ENCODE measurements at places on chromosomes 1 and 21. TPM values are rescaled to one million over a fixed set of nuclear protein-coding genes. Genes with fewer than 3 reads are reported as not detected.

The NCF2 gene
- 0.10 TPM for total RNA-seq

GRCh38 chr1:31498376-31499040 lies 77.8 kb upstream of the TINAGL1 start:
- DNase-seq = no peak

GRCh38 chr1:242546849-242547729 lies 22.6 kb upstream of the PLD5 start:
- peak; percentile 18 for DNase-seq

DNA sequence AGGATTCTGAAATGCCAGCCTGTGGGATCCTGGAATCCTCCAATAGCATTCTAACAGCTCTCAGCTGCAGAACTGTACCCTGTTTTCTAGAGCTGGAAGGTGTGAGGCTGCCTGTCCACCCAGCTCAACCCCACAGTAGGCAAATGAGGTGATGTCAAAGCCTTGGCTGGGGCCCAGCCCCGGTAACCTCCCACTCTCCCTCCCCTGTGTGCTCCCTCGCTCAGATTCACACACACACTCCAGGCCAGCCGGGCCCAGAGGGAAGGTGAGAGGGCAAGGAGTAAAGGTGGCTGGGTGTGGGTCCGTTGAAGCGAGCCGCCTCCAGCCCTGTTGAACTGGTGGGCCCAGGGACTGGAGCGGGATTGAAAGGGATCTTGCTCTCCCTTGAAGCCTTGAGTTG lies at the start of gene BSND:
BSND (plus strand) TSS at position 257 of the 400 bp plus-strand sequence. CDS start 254 bp downstream, outside the sequence.
- DNase-seq = no peak

DNA sequence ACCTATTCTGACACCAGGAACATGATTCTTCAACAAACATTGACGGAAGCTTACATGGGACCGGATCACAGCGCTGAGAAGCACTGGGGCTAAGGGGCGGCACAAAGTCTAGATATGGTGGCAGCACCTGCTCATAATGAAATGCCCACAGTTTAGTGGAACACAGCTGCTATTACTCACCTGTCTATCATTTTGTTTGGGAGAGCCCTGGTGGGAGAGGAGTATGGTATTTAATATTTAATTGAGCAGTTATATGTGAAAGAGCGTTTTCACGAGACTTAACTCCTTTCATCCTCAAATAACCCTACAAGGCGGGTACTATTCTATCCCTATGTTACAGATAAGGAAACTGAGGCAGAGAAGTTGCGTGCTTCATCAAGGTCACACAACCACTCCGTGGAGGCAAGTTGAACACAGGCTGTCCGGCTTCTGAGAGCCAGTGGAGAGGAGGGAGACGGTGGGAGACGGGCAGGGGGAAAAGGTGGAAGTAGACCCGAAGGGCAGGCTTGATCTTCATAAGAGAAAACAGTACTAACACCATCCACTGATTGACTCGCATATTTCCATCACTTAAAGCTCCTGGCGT lies 790 bp upstream of the TSNAX start:
- peak; percentile 5 for DNase-seq

GRCh38 chr1:179124873-179125272 lies 43.0 kb downstream of the TOR3A start:
- DNase-seq = no peak

- no peak for DNase-seq
These were observed 2.4 kb downstream of the TMEM201 start for GRCh38 chr1:9590945-9591668.

DNA sequence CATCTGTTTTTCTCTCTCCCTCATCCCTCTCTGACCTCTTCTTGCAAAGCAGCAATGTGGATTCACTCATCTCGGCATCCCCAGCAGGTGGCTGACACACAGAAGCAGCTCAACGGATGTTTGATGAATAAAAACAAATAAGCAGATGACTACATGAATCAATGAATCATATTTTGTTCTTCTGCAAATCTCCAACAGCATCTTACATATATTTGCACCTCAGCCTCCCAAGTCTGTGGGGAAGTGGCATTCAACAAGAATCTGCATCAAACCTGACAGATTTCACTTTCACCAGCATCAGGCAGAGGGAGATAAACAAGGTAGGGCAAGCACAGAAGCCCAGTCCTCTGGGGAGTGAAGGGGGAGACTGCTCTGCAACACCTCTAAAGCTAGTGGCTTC lies 34.0 kb downstream of the CAPN8 start:
- no peak for DNase-seq

DNA sequence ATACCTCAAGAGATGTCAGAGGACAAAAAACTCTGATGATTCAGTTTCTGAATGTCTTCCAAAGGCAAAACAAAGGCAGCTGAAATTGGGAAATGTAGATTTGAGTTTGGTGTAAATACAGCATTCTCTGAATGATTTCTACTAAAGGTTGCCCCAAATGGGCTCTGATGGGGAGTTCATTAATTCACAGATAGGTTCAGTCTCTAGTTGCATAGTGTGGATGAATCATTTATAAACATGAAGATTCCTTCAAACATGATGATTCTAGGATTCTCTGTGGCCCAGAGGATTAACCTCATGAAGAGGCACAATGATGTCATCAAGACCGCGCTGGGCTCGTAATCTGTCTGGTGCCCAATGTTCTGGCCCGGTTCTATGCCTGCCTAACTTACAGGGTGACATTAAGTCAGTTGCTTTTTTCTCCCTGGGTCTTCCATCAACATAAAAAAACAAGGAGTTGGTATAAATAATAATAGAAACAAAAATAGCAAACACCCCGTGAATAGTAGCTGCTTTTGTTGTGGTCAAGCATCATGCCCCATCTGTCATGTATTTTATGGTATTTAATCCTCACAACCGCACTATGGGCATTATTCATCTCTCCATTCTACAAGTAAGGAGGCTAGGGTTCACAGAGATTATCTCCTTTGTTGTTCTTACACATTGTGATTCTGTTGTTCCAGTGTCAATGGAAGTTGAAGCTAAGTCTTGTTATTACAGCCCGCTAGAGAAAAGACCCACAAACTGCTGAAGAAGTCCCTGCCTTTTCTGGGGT lies 509.6 kb upstream of the USP24 start:
- peak; percentile 87 for DNase-seq

DNA sequence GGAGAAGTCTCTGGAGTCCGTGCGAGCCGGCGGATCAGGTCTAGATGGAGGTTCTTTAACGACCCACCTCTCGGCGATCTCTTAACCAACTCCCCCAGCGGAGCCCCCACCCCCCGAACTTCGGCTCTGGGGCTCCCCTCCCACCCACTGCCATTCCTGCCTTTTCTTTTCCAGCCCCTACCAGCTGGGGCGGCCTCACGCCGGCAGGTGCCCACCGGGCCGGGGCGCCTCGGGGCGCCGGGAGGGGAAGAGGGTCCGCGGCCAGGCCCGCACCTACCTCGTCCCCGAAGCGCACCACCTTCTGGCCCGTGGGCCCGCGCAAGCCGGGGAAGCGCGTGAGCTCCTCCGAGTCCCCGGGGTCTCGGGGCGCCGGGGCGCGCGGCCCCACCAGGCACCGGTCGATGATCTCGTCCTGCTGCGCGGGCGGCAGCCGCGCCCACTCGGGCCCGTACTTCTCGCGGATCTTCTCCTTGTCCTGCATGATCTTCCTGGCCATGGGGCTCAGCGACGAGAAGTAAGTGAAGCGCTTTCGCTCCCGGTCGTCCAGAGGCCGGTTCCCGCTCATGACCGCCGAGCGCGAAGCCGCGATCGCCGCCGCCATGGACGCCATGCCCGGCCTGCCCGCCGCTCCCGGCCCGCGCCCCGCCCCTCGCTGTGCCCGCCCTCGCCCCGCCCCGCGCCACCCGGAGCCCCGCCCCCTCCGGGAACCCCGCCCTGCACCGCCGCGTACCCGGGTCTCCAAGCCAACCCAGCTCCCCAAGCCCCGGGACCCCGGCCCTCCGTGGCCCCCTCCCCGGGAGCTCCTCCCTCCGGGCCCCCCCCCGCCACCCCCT lies at the start of gene C1orf198:
C1orf198 (minus strand) TSS at position 619 of the 833 bp plus-strand sequence; CDS start at position 610, 9 bp downstream.
- DNase-seq = peak; percentile 71
